ENCODE measurements at places on chromosomes 7 and 10.

DNA sequence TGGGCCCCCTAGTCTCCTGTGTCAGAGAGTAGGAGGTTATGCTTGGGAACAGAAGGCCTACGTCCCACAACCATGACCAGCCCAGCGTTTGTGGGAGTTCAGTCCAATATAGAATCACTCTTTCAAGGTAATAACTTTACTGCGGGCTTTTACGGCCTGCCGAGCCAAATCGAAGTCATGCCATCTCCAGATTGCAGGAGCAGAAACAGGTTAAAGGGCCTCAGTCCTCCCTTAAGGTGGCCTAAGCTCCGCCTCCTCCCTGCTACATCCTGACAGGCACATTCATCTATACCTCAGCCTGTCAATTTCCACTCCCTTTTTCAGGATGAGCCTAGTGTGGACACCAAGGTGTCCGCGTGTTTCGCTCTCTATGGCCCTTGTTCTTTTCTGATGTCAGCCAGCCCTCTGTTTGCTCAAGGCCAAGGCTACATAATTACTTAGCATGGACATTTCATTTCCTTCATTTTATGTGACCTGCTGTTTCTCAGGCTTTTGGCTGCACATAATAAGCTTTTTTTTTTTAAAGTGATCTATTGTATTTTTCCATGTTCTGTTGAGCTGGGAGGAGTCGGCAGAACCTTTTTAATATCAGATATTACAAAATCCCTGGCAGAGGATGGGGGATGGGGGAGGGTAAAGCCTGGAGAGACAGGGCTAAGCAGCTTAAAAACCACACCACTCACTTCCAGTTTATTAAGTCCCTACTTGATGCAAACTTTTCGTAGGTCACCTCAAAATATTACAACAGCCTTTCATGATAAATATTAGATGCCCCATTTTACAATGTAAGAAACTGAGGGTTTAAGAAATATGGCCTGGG lies 84.6 kb downstream of the CACNB2 start:
- DNase-seq: no peak

GRCh38 chr10:10772411-10772810 lies 245.3 kb upstream of the CELF2 start:
- DNase-seq: no peak

DNA sequence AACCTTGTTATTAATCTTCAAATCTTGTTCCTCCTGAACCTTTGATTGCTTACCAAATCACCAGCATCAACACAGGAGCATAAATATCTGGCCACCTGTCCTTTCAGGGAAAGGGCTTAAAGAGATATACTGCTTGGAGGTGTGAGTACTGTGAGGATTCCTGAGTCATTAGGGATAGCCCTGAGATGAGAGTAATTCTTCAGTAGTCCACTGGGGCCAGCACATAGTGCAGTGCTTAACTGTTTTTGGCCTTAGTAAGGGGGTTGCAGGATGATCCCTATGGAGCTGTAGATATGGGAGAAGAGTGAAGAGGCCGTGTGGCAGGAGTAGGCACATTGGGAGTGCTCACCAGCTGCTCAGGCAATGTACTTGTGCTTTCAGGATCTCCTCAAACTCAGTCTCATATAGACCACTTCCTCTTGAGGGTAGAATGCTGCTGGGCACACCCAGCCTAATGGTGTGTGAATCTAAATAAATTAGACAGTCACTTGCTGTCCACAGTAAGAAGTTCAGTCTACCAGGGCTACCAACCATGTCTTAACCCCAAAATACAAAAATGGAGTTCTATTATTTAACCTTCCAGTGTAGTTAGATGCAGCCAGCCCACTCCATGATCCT lies 26.5 kb upstream of the GPR141 start:
- no peak for DNase-seq

DNA sequence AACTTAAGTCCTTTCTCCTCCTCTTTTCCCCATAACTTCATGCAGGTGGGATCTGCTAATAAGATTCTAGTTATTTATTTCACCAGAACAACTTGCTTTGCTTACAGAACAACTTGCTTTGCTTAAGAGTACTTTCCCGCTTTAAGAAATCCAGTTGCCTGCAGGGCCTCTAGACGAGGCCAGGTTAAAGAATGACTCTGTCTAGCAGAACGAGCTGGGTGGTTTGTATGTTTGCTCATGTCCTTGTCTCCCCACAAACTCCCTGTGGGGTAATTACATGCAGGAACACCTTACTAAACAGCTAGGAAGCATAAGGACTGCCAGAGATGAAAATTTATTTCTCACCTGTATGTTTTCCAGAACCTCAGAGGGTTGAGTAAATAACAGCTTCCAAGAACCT lies 8.8 kb upstream of the FZD8 start:
- DNase-seq: no peak

DNA sequence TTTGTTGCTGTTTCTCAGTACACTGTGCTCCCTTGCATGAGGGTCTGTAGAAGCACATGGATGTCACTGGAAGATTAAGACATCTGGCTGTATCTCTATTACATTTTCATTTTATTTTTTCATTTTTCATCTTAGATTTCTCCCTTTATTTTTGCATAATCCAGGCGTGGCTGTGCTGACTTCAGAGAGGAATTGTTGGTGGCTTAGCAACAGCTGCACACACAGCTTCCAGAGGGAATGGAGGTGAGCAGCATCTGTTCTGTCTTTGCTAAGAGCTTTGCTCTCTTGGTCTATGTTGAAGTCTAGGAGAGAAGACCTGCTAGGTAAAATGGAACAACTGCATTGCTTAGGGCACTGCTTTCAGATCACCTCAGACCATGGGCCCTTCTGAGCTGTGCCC lies 254.4 kb upstream of the SP4 start:
- DNase-seq: no peak
